ENCODE measurements at places on chromosomes 2 and 18.

DNA sequence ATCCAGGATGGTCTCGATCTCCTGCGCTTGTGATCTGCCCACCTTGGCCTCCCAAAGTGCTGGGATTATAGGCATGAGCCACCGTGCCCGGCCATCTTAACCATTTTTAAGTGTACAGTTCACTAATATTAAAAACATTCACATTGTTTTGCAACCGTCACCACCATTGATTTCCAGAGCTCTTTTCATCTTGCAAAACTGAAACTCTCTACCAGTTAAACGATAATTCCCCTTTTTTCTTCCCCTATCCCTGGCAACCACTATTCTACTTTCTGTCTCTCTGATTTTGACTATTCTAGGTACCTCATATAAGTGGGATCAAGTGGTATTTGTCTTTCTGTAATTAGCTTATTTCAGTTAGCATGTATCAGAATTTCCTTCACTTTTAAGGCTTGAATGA lies 16.8 kb upstream of the NEUROD1 start:
- DNase-seq, result no peak

DNA sequence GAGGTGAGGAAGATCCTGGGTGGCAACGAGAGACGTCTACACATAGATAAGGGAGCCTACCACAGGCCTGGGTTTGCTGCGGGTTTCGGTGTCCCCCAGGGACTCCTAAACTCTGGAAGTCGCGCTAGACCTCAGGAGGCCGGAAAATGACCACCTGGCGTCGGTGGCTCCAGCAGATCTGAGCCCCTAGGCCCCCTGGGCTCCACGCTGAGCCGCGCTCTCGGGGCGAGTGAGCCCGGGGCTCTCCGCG lies 987 bp upstream of the DLX1 start:
- DNase-seq, result no peak

- no peak for DNase-seq
Observed at GRCh38 chr2:171317492-171318125, 116.2 kb downstream of the METTL8 start.

DNA sequence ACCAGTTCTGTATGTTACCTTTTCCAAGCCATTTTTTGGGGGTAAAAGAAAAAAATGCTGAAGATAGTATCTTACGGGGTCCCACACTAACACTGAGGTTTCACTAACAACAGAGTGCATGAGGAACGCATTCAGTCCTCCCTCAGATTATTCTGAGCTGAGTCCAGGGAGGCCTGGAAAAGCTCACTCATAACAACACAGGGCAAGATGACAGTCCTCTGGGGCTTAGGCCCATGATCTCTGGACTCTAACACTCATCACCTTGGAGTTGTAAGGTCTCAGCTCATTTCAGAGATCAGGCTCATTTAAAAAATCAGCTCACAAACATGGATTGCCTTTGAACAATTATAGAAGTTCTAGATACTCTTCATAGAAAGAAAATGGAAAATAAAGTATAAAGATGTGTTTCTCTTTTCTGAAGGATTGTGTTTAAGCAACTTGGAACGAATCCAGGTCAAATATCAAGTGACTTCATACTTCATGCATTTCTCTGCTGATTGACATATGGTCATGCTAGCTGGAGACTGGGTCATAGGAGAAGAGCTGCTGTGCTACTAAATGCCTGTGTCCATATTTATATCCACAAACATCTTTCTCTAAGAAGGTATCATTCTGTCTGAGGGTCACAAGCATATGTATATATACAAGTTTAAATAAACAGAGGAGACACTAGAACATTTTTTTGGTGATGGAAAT lies 265.8 kb downstream of the ALK start:
- no peak for DNase-seq

DNA sequence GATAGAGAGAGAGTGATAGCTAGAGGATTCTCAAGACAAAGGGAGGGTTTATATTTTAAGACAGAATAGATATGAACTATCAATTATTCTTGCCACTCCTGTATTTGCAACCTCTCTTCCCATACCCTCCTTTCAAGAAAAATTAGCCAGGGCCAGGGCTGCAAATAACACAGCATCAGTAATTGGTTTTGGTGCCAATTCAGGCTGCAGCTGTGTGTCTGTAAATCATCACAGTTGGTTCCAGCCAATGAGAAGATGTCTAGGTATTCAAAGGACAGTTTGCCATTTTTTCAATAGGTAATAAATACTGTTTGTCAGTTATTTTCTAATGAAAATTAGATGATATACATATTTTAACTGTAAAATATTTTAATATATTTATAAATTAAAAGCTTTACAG lies 73.5 kb downstream of the WDPCP start:
- no peak for DNase-seq

DNA sequence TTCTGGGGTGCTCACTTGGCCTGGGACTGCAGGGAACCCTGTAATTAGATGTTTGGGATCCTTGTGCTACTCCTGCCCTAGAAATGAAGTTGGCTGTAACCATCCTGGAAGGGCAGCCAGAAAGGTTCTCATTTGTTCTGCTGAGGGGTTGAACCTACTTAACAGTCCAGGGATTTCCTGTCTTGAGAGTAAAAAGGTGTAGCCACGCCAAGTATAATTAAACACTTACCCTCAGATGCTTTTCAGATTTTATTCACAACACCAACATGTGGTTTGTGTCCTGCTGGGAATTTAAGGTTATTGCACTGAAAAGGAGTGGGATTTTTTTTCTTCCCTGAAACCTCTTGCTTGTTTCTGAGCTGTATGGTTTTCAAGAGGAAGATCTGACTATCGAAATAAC lies 222.4 kb upstream of the APCDD1 start:
- no peak for DNase-seq

Measured in CD4-positive, alpha-beta T cell (primary cell).